ENCODE measurements at places on chromosomes 5 and 9.

DNA sequence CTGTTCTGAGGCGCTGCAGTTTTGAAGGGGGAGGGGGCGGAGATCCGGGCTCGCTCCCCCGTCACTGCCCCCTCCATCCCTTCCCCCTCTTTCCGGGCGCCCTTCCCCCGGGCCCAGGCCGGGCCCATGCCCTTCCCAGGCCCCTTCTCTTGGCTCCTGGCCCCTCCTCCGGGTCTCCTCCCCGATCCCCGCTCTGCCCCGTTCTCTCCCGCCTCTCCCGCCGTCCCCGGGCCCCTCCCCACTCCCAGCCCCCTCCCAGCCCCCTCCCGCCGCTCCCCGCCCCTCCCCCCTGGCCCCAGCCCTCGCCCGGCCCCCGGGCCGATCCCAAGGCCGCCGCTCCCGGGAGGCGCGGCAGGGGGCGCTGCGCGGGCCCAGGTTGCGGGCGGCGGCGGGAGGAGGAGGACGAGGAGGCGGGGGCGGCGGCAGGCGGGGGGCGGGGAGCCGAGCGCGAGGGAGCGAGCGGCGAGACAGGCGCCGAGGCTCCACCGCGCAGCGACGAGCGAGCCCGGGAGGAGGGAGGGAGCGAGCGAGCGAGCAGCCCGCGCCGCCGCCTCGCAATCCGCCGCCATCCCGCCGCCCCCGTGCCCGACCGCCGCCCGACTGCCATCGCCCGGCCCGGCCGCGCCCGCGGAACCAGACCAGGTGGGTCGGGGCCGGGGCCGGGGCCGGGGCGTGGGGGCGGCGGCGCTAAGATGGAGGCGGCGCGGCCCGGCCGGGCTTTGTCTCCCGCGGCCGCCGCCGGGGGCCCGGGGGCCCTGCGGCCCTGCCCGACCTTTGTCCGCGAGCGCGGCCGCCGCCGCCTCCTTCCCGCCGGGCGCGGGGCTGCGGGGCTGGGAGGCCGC is at the start of gene PRRC2B:
TSS of gene PRRC2B (plus strand) at position 465 of the 842 bp plus-strand sequence. CDS start 36,059 bp downstream, outside the sequence.
- no peaks in the 10 kb centered on the region for H3K36me3 ChIP-seq
- peak within 1 kb of the TSS; percentile 85 for H3K27ac ChIP-seq
- H3K4me1 ChIP-seq: peaks cover 13% of the 10 kb centered on the region

- no peaks in the 10 kb centered on the region for H3K4me1 ChIP-seq
- no peaks in the 10 kb centered on the region for H3K27me3 ChIP-seq
- no peak overlapping the region for H3K4me3 ChIP-seq
Observed at GRCh38 chr5:90134892-90135291, 274.7 kb downstream of the CETN3 start.

DNA sequence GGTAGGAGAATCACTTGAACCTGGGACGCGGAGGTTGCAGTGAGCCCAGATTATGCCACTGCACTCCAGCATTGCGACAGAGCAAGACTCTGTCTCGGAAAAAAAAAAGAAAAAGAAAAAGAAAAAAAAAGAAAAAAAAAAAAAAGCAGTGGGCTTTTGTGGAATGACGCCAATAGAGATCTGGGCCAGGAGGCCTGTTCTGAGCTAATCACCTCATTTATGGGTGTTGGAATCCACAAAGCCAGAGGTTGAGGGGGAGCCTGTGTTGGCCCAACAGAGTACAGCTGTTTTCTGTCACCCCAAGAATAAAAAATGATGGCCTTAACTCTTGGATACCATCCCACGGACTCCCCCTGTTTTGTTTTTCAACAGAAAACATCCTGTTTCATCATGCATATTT is 18.5 kb downstream of the OSTF1 start:
- H3K4me3 ChIP-seq: no peak overlapping the region
- no peak overlapping the region for H3K27ac ChIP-seq
- no peaks in the 10 kb centered on the region for H3K27me3 ChIP-seq

- no peak for DNase-seq
- H3K4me1 ChIP-seq: 0 out of 2 replicates have a peak, but pooled peaks cover 2% of the 10 kb centered on the region
- no peak overlapping the region for H3K27ac ChIP-seq
- no peak overlapping the region for H3K4me3 ChIP-seq
Observed at GRCh38 chr9:5301544-5301943, 3.0 kb downstream of the RLN2 start.

GRCh38 chr9:21615446-21615845 is 133.3 kb upstream of the IFNE start:
- no peak overlapping the region for H3K4me3 ChIP-seq
- H3K4me1 ChIP-seq: peaks cover 5% of the 10 kb centered on the region
- H3K36me3 ChIP-seq: no peaks in the 10 kb centered on the region
- no peak overlapping the region for H3K27ac ChIP-seq

DNA sequence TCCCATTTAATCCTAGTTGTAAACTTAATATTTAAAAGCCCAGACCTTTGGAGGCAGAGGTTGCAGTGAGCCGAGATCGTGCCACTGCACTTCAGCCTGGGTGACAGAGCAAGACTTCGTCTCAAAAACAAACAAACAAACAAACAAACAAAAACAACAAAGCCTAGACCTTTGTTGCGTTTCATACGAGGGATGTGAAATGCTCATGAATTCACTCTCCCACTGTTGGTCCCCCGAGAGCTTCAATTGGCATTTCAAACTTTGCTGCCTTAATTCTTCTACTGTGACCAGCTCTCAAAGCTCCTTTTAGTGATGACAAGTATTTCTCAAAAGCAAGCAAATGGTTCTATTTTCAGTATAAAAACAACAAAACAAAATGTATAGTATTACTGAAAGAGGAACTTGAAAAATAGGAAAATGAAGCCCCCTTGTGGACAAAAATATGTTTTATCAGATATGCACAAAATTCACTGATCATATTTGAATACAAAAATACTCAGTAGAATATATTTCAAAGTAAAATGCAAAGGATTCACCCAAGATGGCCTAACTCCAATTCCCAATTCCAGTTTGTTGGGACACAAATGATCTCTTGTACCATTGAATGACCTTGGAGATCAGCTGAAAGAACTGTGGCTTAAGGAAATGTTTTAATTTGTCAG is 140.4 kb downstream of the ESM1 start:
- H3K27ac ChIP-seq: no peak overlapping the region
- DNase-seq: no peak
- no peak overlapping the region for H3K4me3 ChIP-seq
- H3K4me1 ChIP-seq: no peaks in the 10 kb centered on the region

GRCh38 chr5:27276119-27276518 is 237.7 kb upstream of the CDH9 start:
- no peak for DNase-seq
- no peaks in the 10 kb centered on the region for H3K4me1 ChIP-seq
- no peak overlapping the region for H3K27ac ChIP-seq
- no peaks in the 10 kb centered on the region for H3K27me3 ChIP-seq
- no peak overlapping the region for H3K4me3 ChIP-seq
- no peaks in the 10 kb centered on the region for H3K36me3 ChIP-seq

DNA sequence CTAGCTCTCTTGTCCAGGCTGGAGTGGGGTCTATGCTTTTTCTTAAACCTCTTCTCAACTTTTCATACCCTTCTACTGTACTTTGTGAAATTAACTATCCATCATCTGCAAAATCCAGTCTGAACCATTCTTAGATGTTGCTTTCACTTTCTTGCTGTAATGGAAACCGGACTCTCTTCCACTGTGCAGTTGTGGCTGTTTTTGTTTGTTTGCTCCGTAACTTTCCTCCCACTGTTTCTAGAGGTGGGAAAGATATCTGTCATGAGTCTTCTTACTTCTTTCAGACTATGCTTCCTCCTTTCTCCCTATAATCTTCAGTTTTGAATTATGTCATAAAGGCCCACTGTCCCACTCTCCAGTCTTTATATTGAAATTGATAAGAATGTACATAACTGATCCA is 6.5 kb downstream of the TNPO1 start:
- no peaks in the 10 kb centered on the region for H3K4me1 ChIP-seq
- no peaks in the 10 kb centered on the region for H3K27me3 ChIP-seq
- no peak overlapping the region for H3K4me3 ChIP-seq
- H3K36me3 ChIP-seq: no peaks in the 10 kb centered on the region

DNA sequence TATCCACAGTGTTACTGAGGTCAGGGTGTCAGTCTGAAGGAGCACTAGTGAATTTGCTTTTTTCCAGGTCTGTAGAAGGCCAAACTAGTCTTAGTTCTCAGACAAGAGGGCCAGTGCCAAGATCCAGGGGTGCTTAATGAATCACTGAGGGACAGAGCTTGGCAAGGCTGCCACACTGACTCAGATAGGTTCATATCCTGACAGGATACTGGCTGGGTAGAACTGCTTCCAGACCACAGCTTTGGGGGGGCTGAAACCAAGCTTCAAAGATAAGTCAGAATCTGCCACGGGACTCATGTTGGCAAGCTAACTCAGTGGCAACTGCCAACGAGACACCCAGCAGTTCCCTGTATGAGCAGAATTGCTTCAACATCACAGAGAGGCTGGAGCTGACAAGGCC is 1125.4 kb downstream of the EFNA5 start:
- no peaks in the 10 kb centered on the region for H3K36me3 ChIP-seq
- no peaks in the 10 kb centered on the region for H3K27me3 ChIP-seq
- no peak overlapping the region for H3K27ac ChIP-seq
- no peak overlapping the region for H3K4me3 ChIP-seq

DNA sequence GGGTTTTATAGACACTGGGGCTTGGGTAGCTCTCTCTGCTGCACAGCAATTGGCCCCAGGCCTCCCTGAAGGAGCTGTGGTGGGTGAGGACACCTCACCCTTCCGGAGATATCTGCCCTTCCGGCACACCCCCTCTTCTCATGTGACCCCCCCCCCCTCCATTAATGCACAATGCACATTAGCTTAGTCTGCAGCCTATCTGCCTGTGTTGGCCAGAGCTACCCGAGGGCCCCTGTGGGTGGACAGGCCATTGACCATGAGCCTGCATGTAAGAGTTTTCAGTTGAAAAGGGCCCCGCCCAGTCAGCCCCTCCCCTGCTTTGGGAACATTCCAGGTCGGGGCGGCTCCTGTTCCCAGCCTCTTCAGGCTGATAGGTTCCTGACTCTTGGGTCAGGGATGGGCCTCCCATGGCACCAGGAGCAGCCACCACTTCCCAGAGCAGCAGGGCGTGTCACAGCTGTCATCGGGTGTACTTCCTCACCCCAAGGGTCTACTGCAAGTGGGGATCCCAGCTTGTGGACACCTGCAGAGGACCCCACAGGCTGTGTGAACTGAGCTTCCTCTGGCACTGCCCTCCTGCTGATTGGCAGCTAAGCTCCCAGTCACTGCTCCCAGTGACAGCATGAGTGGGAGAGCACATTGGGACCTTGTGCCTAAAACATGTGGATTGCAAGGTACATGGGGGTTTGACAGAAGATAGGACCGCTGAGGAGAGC is 17.8 kb downstream of the PHF2 start:
- H3K27ac ChIP-seq: no peak overlapping the region
- no peaks in the 10 kb centered on the region for H3K27me3 ChIP-seq
- H3K4me1 ChIP-seq: no peaks in the 10 kb centered on the region
- DNase-seq: peak; percentile 46
- H3K4me3 ChIP-seq: no peak overlapping the region

DNA sequence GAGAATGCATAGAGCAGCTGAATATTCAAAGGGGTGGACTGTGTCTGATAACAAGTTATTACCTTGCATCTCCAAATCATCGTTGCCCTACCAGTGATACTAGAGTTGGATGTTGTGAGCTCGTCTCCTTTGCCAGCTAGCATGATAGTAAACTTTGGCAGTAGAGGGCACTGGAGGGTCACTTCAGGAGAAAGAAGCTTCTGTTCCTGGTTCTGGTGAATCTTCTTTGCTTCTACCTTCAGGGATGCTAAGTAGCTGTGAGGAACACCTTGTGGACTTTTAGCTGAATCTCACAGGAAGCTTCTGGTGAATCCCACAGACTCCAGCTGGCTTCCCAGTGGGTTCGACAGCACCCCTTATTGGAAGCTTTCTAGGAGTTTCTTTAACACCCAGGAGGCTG is 626.6 kb upstream of the SGCD start:
- H3K36me3 ChIP-seq: no peaks in the 10 kb centered on the region
- H3K27ac ChIP-seq: no peak overlapping the region
- no peak overlapping the region for H3K4me3 ChIP-seq
- no peaks in the 10 kb centered on the region for H3K27me3 ChIP-seq
- H3K4me1 ChIP-seq: no peaks in the 10 kb centered on the region
- DNase-seq: no peak
